ENCODE measurements at places on chromosomes 4 and X. TPM values are rescaled to one million over a fixed set of nuclear protein-coding genes. Genes with fewer than 3 reads are reported as not detected.

- no peak overlapping the region for H3K27ac ChIP-seq
- H3K36me3 ChIP-seq, result no peaks in the 10 kb centered on the region
- no peak overlapping the region for H3K4me3 ChIP-seq
- DNase-seq, result no peak
- H3K27me3 ChIP-seq, result no peaks in the 10 kb centered on the region
Observed at GRCh38 chr4:187744911-187745310, 250.7 kb upstream of the ZFP42 start.

- H3K4me1 ChIP-seq, result no peaks in the 10 kb centered on the region
- H3K27ac ChIP-seq, result no peak overlapping the region
- H3K4me3 ChIP-seq, result no peak overlapping the region
Observed at GRCh38 chr4:74456849-74457395, 12.0 kb downstream of the AREG start.

The LAGE3 gene
- 17.1 TPM for total RNA-seq

DNA sequence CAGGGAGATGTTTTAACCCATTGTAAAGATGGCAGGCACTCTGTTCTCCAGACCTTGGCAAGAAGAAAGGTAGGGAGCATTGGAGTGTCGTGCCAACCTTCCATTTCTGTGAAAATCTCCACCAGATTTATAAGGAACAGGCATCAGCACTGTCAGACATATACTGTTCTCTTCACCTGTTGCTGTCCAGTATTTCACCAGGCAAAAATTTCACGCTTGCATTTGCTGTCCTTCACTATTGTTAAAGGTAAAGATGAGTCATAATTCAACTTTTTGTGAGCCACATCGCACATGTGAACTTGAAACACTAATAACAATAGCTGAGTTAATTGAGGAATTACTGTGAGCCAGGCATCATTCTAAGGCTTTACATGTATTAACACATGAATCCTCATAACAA is 203.4 kb downstream of the ENOX2 start:
- H3K27ac ChIP-seq, result no peak overlapping the region
- H3K4me3 ChIP-seq, result no peak overlapping the region
- no peaks in the 10 kb centered on the region for H3K4me1 ChIP-seq
- H3K36me3 ChIP-seq, result no peaks in the 10 kb centered on the region

The SPINK2 gene
- not detected for total RNA-seq

The CLDN22 gene
- not detected for total RNA-seq

DNA sequence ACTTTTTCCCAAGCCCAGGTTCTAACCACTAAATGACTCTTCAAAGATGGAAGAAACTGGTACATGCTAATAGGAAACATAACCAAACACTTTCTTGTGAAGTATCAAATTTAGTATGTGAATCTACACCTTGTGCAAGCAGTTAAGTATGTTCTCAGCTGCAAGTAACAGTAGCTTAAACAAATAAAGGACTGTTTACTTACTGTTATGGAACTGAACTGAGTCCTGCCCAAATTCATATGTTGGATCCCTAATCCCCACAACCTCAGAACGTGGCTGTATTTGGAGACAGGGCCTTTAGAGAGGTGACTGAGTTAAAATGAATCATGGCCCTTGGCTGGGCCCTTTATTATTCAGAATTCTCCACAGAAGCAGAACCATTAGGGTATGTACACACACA is 178.7 kb downstream of the KDR start:
- no peak overlapping the region for H3K4me3 ChIP-seq
- DNase-seq, result no peak
- no peaks in the 10 kb centered on the region for H3K4me1 ChIP-seq
- H3K36me3 ChIP-seq, result no peaks in the 10 kb centered on the region

DNA sequence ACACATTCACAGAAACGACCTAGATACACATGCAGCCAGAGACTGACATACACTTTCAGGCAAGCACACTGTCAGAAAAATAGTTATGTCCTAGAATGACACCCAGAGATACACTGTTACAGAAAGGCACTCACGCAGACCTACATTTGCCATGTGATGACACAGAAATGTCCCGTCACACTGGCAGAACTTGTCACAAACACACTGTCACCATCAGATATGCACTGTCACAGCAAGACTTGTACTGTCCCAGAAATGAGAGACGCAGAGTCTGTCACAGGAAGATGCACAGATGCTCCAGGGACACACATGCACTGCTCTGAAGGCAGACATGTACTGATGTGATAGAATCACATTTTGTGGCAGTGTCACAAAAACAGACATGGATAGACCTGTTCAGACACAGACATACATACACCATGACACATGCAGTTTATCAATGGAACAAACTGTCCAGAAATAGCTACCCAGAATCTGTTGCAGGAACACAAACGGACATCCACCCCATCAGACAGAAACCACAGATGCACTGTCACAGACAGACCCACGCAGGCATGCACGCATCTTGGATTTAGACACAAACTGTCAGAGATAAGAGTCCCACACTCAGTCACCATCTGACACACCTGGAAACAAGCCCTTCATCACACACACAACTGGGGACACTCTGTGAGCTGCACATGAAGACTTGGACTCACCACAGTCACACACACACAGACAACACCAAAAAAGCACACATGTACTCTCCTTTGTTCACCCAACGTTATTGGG is 1.3 kb upstream of the PIM2 start:
- H3K4me1 ChIP-seq, result peaks cover 18% of the 10 kb centered on the region
- H3K27me3 ChIP-seq, result no peaks in the 10 kb centered on the region
- no peak overlapping the region for H3K27ac ChIP-seq
- H3K4me3 ChIP-seq, result no peak overlapping the region
- H3K36me3 ChIP-seq, result no peaks in the 10 kb centered on the region

DNA sequence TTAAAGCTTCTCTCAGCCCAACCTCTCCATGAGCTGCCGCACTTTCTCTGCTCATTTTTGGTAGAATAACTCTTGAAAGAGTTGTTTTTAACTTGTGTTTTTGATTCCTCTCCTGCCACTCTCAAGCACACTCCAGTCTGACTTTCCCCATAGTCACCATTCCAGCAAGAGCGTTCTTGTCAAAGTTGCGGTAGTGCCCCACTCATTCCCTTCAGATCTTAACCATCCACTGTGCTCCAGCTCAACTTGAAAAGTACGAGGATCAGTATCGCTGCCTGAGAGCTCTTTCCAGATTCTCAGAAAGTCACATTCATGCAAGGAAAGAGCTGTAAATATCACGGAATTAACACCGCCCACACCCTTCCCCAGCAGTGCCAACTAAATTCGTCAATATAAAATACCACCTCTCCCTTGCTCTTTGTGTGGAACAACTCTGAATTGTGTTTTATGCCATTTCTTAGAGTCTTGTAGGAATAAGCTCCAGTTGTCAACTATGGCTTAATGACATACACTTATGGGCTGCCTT is 59.7 kb upstream of the IL15 start:
- H3K27ac ChIP-seq, result no peak overlapping the region
- H3K36me3 ChIP-seq, result no peaks in the 10 kb centered on the region
- H3K4me3 ChIP-seq, result no peak overlapping the region

The MAGEB10 gene
- not detected for total RNA-seq
